ENCODE measurements at places on chromosomes 7 and 10.
A peak's percentile ranks its signal among the peaks of the same experiment; 100 is the strongest.

- DNase-seq: no peak
Measured at GRCh38 chr10:103843045-103843444, 12.3 kb downstream of the SH3PXD2A start.

GRCh38 chr7:27143950-27144780 is 684 bp upstream of the HOXA5 start:
- no peak for DNase-seq

- no peak for DNase-seq
Measured at GRCh38 chr7:134919240-134919641, 67.1 kb upstream of the AGBL3 start.

- DNase-seq: no peak
Measured at GRCh38 chr7:83807774-83808173, 158.8 kb upstream of the SEMA3E start.

GRCh38 chr7:141737118-141737835 is 881 bp upstream of the SSBP1 start:
- peak; percentile 13 for DNase-seq

- DNase-seq: no peak
Measured at GRCh38 chr10:130395248-130395936, 259.2 kb downstream of the GLRX3 start.

DNA sequence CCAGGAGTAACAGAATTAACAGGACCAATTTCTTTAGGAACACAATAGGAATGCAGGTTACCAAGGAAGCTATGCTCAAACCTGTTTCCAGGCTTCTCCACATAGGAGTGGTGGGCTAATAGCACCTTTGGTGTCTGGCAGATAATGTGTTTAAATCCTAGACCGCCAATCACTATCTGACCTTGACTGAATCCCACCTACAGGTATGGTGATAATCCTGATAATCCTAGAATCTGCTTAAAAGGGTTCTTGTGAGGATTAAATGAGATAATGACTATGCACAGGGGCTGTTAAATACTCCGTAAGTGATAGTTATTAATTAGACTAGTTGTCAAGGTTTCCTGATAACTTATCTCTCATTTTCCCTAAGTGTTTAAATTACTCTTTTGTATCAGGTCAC is 81.2 kb downstream of the EPC1 start:
- DNase-seq: no peak

GRCh38 chr7:157656195-157656769 is 319.5 kb downstream of the DNAJB6 start:
- no peak for DNase-seq

DNA sequence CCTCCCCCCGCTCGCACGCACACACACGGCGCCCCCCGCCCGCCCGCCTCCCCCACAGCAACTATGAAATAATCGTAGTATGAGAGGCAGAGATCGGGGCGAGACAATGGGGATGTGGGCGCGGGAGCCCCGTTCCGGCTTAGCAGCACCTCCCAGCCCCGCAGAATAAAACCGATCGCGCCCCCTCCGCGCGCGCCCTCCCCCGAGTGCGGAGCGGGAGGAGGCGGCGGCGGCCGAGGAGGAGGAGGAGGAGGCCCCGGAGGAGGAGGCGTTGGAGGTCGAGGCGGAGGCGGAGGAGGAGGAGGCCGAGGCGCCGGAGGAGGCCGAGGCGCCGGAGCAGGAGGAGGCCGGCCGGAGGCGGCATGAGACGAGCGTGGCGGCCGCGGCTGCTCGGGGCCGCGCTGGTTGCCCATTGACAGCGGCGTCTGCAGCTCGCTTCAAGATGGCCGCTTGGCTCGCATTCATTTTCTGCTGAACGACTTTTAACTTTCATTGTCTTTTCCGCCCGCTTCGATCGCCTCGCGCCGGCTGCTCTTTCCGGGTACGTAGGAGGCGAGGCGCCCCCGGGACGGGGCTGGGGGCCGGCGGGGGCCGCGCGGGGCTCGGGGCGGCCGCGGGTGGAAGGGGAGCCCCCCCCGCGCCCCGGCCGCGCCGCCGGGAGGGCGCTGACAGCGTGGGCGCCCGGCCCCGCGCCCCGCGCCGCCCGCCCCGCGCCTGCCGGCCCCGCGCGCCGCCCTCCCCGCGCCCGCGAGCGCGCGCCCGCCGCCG is 441 bp downstream of the BMI1 start:
- DNase-seq: no peak

DNA sequence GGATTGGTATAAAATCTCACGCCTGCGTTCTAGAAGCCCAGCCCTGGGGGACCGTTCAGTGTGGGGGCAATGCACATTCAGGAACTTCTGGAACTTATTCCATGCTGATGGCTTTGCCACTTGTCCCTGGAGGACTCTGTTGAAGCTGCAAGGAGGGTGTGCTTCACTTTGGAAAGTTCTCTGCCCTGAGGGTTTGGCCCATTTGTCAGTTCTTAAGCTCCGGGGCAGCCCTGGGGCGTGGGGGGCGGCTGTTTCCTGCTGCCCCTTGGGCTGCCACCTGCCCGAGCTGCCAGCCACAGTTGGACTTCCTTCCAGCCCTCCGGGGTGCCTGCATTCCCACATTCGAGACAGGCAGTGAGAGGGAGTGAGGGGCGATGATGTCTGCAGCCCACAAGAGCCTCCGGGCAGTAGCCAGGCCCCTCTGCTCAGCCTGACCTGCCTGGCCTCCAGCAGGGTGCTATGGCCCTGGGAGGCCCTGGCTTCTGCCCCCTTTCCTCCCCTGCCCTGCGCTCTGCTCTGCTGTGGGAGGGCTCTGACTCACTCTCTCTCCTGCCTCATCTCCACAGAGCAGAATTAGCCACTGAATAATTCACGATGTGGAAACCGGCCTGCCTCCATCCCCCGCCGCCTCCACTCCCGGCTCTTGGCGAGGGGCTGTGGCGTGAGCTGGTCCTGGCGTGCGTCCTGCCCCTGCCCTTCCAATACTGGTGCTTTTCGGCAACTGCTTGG is 1.9 kb downstream of the TTYH3 start:
- no peak for DNase-seq

DNA sequence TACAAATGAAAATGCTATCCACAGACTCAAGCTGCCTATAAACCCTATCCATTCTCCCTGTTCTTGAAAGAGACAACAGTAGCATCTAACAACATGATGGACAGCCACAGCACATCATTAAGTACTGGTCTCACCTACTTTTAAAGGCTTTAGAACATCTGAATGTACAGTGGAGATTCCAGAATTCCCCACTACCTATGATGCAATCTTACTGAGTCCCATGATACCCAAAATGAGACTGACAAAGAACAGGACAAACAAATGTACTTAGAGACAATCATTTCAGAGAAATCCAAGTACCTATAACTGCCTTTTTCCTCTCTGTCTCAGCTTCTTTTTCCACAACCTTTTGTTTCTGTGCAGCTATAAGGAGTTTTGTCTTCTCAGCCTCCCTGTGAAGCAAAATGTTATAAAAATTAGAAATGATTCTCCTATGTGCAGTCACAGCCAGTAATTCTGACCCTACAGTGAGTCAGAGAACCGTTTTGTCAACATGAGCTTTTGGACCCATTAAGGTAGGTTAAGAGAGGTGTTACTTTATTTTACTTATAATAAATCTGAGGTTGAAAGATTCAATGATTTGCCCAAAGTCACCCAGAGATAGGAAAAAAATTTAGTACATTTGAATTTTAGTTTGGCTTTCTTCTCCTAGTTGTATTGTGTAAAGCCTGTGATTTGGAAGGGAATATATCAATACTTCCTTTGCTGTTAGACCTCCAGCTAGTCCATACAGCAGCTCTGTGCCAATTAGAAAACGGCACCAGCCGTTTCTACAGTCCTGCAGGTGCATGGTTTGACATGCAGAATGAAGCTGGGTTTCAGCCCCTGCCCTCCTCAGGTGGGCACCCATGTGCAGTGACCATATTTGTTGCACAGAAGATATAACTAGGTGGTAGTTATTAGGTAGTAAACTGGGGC is 21.9 kb downstream of the ERLIN1 start:
- no peak for DNase-seq

DNA sequence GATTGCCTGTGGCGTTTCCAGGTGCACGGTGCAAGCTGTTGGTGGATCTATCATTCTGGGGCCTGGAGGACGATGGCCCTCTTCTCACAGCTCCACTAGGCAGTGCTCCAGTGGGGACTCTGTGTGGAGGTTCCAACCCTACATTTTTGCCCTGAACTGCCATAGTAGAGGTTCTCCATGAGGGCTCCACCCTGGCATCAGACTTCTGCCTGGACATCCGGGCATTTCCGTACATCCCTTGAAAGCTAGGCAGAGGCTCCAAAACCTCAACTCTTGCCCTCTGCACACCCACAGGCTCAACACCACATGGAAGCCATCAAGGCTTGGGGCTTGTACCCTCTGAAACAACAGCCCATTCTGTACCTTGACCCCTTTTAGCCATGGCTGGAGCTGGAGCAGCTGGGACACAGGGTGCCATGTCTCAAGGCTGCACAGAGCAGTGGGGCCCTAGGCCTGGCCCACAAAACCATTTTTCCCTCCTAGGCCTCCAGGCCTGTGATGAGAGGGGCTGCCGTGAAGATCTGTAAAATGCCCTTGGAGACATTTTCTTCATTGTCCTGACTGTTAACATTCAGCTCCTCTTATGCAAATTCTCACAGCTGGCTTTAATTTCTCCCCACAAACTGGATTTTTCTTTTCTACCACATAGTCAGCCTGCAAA is 10.0 kb upstream of the FGL2 start:
- DNase-seq: no peak

DNA sequence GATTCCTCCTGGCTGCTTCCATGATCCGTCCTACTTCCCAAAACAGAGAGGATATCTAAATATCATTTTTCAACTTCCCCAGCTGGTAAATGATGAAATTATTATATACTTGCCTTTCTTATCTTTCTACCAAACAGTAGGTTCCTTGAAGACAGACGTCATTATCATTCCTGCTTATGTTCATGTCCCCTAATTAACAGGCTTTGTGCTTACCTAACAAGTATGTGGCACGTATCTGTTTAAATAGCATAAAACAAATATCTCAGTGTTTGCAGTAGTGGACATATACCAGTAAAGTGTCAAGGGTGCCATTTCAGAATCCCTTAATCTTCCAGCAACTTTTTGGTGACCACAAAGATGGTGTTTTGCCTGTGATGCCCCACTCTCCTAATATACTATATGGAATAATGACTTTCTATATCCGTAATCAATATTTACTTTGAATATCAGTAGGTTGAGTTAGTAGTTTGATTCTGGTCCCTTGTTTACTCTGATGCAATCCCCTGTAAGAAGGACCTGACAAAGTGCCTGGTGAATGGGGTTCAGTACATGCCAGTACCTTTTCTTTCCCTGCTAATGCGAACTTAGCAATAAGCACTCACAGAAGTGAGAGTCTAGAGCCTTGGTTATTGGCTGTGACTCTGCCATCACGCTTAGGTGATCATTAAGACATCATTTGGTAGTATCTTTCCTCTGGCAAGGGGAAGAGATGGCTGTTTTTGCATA is 124.4 kb downstream of the ITIH5 start:
- DNase-seq: no peak

DNA sequence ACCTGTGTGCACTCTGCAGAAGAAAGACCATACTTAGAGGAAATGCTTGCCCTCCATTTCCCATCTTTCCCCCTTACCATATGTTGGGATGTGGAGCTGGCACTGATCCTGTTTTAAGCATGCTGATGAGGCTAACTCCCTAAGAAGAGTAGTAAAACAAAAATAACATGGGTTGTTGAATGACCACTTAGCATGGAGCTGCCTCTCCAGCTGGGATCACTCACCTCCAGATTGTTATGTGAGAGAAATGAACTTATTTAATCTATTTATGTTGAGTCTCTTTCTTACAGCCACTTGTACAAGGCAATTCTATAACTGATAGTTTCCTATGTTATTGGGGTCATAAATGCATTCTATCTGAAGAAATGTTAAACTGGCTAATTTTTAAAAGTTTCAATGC is 17.0 kb downstream of the CTTNBP2 start:
- no peak for DNase-seq

DNA sequence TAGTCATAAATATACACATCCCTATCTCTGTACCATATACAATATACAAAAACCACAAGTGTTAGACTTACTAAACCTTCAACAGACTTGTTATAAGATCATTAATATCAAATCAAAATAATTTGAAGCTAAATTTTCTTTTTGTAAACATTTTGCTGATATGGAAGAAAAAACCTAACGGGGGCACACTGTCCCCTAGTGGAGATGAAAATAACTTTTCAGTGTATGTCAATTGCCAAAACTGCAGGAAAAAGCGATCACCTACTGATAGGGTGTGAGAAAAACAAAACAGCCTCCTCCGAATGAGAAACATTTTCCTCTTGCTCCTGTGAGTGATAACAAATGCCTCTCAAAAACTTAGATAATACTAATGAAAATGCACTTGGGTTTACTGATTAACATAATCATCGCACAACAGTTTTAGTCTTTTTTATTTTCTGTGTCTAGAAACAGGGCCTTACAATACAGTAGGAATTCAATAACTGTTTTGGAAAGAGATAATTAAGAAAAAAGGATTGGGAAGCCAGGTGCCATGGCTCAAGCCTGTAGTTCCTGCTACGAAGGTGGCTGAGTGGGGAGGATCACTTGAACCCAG is 322.7 kb downstream of the CRPPA start:
- DNase-seq: no peak

- no peak for DNase-seq
Measured at GRCh38 chr10:113056030-113056429, 106.0 kb downstream of the TCF7L2 start.

GRCh38 chr7:110891197-110891596 is 199.7 kb upstream of the LRRN3 start:
- DNase-seq: no peak

DNA sequence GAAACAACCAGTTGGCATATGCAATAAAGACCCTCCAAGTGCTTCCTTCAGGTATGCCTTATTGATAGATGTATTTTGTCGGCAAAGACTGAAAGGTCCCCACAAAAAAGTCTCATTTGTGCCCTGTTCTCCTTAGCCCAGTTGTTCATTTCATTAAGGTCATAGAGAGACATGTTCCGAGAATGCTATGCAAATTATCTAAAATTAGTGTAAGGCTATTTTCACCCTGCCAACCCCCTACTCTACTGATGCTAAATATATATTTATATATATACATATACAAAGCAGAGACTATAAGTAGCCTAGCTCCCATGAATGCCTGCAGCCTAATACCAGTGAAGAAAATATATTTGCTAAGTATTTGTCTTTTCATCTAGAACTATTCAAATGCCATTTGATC is 96.7 kb upstream of the ADO start:
- DNase-seq: no peak

GRCh38 chr10:17918187-17918903 is 33.4 kb upstream of the SLC39A12 start:
- DNase-seq: no peak

GRCh38 chr7:129754406-129754805 is 142.9 kb downstream of the NRF1 start:
- DNase-seq: no peak

GRCh38 chr10:133160826-133161471 is 930 bp downstream of the KNDC1 start:
- DNase-seq: no peak

- peak; percentile 21 for DNase-seq
Measured at GRCh38 chr7:78924581-78924980, 528.9 kb downstream of the MAGI2 start.

All from NCI-H748 treated with DMSO at 0.1 percent for 48 hours (cell line).